ENCODE measurements at places on chromosomes 4 and X.

- no peak overlapping the region for H3K27ac ChIP-seq
- DNase-seq = no peak
- H3K4me1 ChIP-seq = no peaks in the 10 kb centered on the region
- no peak overlapping the region for H3K4me3 ChIP-seq
These were observed 79.4 kb downstream of the NLGN4X start for GRCh38 chrX:6149060-6149872.

GRCh38 chr4:139275281-139275735 lies 4.7 kb downstream of the MGARP start:
- no peak overlapping the region for H3K27ac ChIP-seq
- H3K4me3 ChIP-seq = no peak overlapping the region
- no peaks in the 10 kb centered on the region for H3K36me3 ChIP-seq
- no peak for DNase-seq

GRCh38 chr4:12286351-12286750 lies 857.7 kb upstream of the HS3ST1 start:
- H3K4me3 ChIP-seq = no peak overlapping the region
- H3K27ac ChIP-seq = no peak overlapping the region
- H3K4me1 ChIP-seq = no peaks in the 10 kb centered on the region
- H3K36me3 ChIP-seq = no peaks in the 10 kb centered on the region
- H3K27me3 ChIP-seq = no peaks in the 10 kb centered on the region

- DNase-seq = no peak
- H3K36me3 ChIP-seq = no peaks in the 10 kb centered on the region
- no peak overlapping the region for H3K27ac ChIP-seq
- peaks cover 10% of the 10 kb centered on the region for H3K4me1 ChIP-seq
These were observed 5.1 kb downstream of the AP1S2 start for GRCh38 chrX:15849555-15849954.

DNA sequence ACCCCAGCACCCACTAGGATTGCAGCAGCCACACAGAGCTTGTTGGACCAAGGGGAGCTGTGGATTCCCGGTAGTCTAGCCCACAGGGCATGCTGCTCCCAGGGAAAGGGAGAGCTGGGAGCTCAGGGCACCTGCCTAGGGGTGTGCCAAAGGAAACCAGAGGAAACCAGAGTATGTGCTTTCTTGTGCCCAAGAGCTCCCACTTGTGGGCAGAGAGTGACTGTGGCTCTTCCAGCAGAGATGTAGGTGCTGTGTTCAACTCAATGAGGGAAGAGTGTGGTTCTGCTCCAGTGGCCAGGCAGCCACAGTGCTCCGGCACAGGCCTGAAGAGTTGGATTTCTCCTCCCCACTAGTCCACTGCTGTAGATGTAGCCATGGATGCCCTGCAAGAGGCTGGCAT lies 1050.0 kb upstream of the INTU start:
- DNase-seq = no peak
- no peaks in the 10 kb centered on the region for H3K36me3 ChIP-seq
- no peak overlapping the region for H3K27ac ChIP-seq

GRCh38 chr4:628311-628741 lies 3.0 kb downstream of the PDE6B start:
- no peak for DNase-seq
- no peaks in the 10 kb centered on the region for H3K4me1 ChIP-seq
- H3K27ac ChIP-seq = no peak overlapping the region
- H3K4me3 ChIP-seq = no peak overlapping the region
- no peaks in the 10 kb centered on the region for H3K36me3 ChIP-seq

GRCh38 chrX:131595120-131595519 lies 51.2 kb downstream of the OR13H1 start:
- no peaks in the 10 kb centered on the region for H3K4me1 ChIP-seq
- H3K27ac ChIP-seq = no peak overlapping the region
- DNase-seq = no peak

DNA sequence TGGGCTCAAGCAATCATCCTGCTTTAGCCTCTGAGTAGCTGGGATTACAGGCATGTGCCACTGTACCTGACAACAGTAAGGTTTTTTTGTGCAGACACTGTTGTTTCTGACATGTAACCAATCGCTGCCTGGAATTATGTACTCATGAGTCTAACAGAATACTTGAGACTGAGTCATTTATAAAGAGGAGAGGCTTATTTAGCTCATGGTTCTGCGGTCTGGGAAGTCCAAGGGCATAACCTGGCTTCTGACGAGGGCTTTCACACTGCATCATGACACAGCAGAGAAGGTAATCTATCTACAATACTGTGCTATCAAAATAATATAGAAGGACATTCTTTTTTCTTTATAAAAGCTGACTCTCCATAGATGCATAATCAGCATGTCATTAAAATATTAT lies 115.5 kb upstream of the STOX2 start:
- no peak overlapping the region for H3K27ac ChIP-seq
- H3K36me3 ChIP-seq = no peaks in the 10 kb centered on the region
- no peak for DNase-seq
- no peaks in the 10 kb centered on the region for H3K4me1 ChIP-seq
- H3K4me3 ChIP-seq = no peak overlapping the region

- H3K4me3 ChIP-seq = no peak overlapping the region
- DNase-seq = no peak
- no peaks in the 10 kb centered on the region for H3K27me3 ChIP-seq
- no peaks in the 10 kb centered on the region for H3K36me3 ChIP-seq
These were observed 167.0 kb downstream of the SMIM20 start for GRCh38 chr4:26080870-26081628.

DNA sequence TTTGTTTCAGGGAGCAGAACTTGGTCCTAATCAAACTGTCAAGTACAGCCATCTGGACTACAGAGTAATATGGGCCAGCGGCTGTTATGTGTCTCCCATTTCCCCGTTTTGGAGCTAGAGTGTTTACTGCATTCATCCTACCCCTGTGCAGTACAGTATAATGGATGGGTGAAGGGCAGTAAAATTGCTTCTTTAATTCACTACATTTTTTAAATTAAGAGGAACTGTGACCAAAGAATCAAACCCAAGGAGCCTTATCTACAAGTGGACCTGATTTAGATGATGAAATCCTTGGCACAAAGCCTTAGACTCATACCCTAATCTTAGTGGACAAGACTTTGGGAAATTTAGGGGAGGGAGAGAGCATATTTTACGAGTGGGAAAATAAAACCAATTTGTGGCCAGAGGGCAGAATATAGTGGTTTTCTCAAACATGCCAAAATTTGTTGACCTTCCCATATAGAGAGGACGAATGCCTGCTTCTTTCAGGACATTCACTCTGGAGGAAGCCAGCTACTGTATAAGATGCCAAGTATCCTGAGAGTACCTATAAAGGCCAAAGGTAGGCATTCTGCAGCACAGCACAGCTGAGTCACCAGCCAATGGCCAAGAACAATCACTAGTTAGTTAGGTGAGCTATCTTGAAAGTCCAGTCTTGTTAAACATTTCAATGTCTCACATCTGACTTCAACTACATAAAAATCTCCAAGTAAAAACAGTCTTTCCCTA lies 253.8 kb upstream of the KCNIP4 start:
- H3K27me3 ChIP-seq = no peaks in the 10 kb centered on the region
- DNase-seq = no peak
- no peak overlapping the region for H3K4me3 ChIP-seq
- H3K36me3 ChIP-seq = no peaks in the 10 kb centered on the region

- no peaks in the 10 kb centered on the region for H3K4me1 ChIP-seq
- DNase-seq = no peak
- H3K27me3 ChIP-seq = no peaks in the 10 kb centered on the region
- no peak overlapping the region for H3K4me3 ChIP-seq
These were observed 180.5 kb downstream of the EFHC2 start for GRCh38 chrX:44162964-44163475.

GRCh38 chrX:153824348-153824747 lies 6.0 kb downstream of the PDZD4 start:
- no peak for DNase-seq
- no peaks in the 10 kb centered on the region for H3K27me3 ChIP-seq
- H3K4me1 ChIP-seq = no peaks in the 10 kb centered on the region
- no peak overlapping the region for H3K4me3 ChIP-seq

GRCh38 chrX:104113222-104113965 lies 1.1 kb downstream of the ZCCHC18 start:
- DNase-seq = no peak
- peaks cover 5% of the 10 kb centered on the region for H3K4me1 ChIP-seq
- H3K27me3 ChIP-seq = no peaks in the 10 kb centered on the region

DNA sequence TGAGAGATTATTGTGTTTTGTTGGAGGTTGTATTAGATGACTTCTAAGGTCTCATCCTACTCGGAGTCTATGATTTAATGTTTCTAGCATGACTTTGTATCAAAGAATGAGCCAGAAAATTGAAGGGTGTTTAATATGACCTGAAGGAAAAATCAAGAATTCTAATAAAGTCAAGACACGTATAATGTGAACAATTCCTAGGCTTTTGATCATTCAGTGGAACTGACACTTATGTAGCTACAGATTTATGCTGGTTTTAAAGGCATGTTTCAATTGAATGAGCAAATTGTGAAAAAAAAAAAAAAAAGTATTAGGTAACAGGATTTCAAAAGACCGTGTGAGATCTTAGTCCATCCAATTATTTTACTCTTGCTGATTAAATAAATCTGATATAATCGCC lies 64.9 kb downstream of the GRID2 start:
- no peak overlapping the region for H3K27ac ChIP-seq
- no peaks in the 10 kb centered on the region for H3K36me3 ChIP-seq
- H3K4me3 ChIP-seq = no peak overlapping the region
- DNase-seq = no peak

GRCh38 chrX:68912113-68912512 lies 83.3 kb downstream of the EFNB1 start:
- no peak overlapping the region for H3K27ac ChIP-seq
- H3K4me1 ChIP-seq = no peaks in the 10 kb centered on the region
- peak overlapping the region; percentile 16 for H3K4me3 ChIP-seq
- no peaks in the 10 kb centered on the region for H3K36me3 ChIP-seq
- DNase-seq = no peak

DNA sequence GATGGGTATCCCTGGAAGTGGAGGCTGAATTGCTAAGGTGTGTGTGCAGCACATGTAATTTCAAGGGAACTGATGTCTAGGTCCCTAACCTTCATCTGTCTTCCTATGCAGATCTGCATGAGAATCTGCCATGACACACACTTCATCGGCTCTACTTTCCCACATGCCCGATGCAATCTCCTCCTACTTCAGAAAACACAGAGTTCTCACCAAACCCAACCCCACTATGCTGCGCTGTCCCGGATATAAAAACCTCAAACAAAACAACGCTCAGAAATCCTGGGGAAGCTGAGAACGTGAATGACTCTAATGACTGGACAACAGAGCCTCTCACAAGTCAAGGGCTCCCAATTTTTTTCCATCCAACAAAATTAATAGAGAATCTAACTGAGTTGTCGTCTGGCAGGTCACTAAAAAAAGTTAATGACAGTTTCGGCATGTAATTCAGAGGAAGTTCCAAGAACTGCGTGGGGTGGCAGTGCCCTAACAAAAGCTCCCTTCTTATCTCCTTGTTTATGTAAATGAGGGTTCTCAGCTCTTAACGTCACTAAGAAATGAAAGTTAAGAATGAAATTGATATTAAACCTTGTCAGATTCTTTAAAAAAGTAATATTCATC lies 39.0 kb downstream of the STX18 start:
- no peaks in the 10 kb centered on the region for H3K4me1 ChIP-seq
- no peak overlapping the region for H3K27ac ChIP-seq
- DNase-seq = no peak
- no peaks in the 10 kb centered on the region for H3K36me3 ChIP-seq
- no peak overlapping the region for H3K4me3 ChIP-seq

- no peaks in the 10 kb centered on the region for H3K27me3 ChIP-seq
- DNase-seq = no peak
- H3K27ac ChIP-seq = no peak overlapping the region
- no peak overlapping the region for H3K4me3 ChIP-seq
- H3K4me1 ChIP-seq = no peaks in the 10 kb centered on the region
These were observed 741.6 kb downstream of the TRAM1L1 start for GRCh38 chr4:116343809-116344208.

DNA sequence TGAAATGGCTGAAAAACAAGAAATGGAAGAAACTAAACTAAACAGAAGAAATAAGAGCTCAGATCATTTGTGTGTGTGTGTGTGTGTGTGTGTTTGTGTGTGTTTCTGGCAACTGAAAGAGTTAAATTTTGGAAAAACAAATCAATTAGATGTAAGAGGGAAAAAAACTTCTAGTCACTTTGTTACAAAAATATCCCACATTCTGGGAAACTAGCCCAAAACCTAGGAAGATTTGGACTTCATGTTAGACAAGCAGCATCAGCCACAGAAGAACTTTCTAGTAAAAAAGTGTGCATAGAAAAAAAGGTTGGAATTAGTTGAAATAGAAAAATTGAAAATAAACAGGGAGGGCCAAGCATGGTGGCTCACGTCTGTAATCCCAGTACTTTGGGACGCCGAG lies 111.6 kb upstream of the PRKG2 start:
- no peaks in the 10 kb centered on the region for H3K36me3 ChIP-seq
- H3K4me3 ChIP-seq = no peak overlapping the region
- H3K27me3 ChIP-seq = no peaks in the 10 kb centered on the region
- peaks cover 5% of the 10 kb centered on the region for H3K4me1 ChIP-seq
- DNase-seq = no peak

DNA sequence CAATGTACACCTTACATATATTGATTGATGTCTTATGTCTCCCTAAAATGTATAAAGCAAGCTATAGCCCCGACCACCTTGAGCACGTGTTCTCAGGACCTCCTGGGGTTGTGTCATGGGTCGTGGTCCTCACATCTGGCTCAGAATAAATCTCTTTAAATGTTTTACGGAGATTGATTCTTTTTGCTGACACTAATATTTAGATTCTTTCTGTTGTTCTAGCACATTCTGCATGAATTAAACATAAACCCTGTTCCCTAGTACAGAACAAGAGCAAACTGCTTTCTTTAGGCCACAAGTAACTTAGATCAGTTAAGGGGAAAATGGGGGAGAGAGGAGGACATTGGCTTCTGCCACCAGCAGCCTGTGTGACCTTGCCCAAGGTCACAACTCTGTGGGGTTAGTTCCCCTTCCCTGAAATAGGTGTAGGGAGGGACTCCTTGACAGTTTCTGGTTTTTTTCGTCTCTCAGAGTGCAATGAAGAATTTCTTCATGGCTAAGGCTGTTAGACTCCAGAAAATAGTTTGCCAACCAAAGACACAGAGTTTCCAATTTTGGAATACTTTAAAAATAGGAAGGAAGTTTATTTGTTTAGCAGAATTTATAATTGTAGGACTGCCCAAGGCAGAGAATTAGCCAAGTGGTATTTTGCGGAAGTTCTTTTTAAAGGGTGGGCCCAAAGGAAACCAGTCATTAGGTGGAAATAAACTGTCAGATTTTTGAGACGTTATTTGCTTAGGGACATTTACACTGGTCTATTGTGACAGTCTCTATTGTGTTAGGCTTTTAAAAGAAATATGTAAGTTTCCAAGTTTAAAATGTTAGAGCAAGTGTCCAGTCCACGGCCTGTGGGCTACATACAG lies 29.4 kb downstream of the PTTG2 start:
- H3K27me3 ChIP-seq = no peaks in the 10 kb centered on the region
- no peaks in the 10 kb centered on the region for H3K36me3 ChIP-seq
- DNase-seq = no peak
- peak overlapping the region; percentile 69 for H3K27ac ChIP-seq

- no peaks in the 10 kb centered on the region for H3K4me1 ChIP-seq
- no peak overlapping the region for H3K4me3 ChIP-seq
- no peaks in the 10 kb centered on the region for H3K27me3 ChIP-seq
- no peaks in the 10 kb centered on the region for H3K36me3 ChIP-seq
These were observed 170.5 kb upstream of the PITX2 start for GRCh38 chr4:110793381-110793801.

GRCh38 chr4:41339812-41340809 lies 83.4 kb downstream of the UCHL1 start:
- H3K27ac ChIP-seq = no peak overlapping the region
- H3K27me3 ChIP-seq = no peaks in the 10 kb centered on the region
- H3K36me3 ChIP-seq = no peaks in the 10 kb centered on the region
- DNase-seq = no peak

GRCh38 chrX:18354369-18355223 lies at the start of gene SCML2:
Gene SCML2, minus strand, starts transcription at chrX:18354688. Its CDS starts 20,617 bp downstream, at chrX:18334071.
- H3K27ac ChIP-seq = no peak within 1 kb of the TSS
- H3K36me3 ChIP-seq = no peaks in the 10 kb centered on the region
- H3K27me3 ChIP-seq = no peaks in the 10 kb centered on the region
- no peak for DNase-seq
- peak within 1 kb of the TSS; percentile 76 for H3K4me3 ChIP-seq
